ENCODE measurements at places on chromosomes 2 and 18.

- no peak for DNase-seq
These were observed 1.4 kb downstream of the ASB3 start for GRCh38 chr2:53785366-53785765.

DNA sequence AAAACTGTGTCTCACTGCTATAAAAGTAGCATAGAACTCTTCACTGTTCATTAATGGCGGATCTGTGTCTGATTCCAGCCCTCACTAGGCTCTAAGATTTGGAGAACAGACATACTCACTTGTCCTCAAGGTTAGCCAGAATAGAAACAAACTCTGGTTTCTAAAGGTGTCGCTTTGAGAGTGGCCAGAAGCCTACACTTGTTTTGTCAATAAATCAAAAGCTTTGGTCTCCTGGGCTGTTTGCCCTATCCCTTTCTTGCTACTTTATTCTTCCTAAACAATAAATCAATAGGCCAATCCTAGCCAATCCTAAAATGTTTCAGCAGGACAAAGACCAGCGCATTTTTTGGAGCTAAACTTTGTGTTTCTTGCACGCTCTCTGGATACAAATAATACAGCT lies 1064.6 kb upstream of the CHAC2 start:
- DNase-seq = no peak

DNA sequence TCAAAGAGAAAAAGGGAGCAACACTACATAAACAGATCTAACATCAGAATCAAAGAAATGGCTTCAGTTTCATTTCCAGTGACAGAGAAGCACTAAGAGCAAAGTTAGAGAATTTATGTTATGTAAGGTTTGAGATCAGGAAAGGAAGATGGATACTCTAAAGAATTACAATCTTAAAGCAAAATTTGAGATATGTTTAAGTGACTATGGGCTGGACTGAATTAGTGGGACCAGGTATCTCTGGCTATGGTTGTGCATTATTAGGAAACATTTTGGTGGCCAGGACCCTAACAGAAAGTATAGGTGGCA lies 208.2 kb downstream of the CCDC178 start:
- DNase-seq = no peak

- no peak for DNase-seq
These were observed 504.7 kb downstream of the PLCL1 start for GRCh38 chr2:198309081-198309480.

- no peak for DNase-seq
These were observed 24.6 kb upstream of the TXNDC2 start for GRCh38 chr18:9861157-9861556.

GRCh38 chr2:180753809-180754761 lies 226.3 kb upstream of the UBE2E3 start:
- DNase-seq = no peak

- DNase-seq = no peak
These were observed 34.2 kb downstream of the INPP4A start for GRCh38 chr2:98478907-98479306.

DNA sequence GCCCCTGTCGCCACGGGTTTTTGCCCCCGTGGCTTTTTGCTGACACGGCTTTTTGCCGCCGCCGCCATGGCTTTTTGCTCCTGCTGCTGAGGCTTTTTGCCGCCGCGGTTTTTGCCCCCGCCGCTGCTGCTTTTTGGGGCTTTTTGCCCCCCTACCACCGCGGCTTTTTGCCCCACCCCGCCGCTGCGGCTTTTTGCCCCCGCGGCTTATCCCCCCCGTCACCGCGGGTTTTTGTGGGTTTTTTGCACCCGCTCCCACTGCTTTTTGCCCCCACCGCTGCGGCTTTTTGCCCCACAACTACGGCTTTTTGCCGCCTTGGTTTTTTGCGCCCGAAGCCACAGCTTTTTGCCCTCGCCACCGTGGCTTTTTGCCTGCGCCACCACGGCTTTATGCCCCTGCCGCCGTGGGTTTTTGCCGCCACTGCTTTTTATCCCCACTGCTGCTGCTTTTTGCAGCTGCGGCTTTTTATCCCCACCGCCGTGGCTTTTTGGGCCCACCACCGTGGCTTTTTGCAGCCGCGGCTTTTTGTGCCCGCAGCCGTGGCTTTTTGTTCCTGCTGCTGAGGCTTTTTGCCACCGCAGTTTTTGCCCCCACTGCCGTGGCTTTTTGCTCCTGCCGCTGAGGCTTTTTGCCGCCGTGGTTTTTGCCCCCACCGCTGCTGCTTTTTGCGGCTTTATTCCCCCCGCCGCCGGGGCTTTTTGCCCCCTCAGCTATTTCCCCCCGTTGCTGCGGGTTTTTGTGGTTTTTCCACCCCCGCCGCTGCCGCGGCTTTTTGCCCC lies 2798.0 kb upstream of the TEKT4 start:
- no peak for DNase-seq

GRCh38 chr18:3151399-3152264 lies 68.1 kb downstream of the MYOM1 start:
- no peak for DNase-seq

DNA sequence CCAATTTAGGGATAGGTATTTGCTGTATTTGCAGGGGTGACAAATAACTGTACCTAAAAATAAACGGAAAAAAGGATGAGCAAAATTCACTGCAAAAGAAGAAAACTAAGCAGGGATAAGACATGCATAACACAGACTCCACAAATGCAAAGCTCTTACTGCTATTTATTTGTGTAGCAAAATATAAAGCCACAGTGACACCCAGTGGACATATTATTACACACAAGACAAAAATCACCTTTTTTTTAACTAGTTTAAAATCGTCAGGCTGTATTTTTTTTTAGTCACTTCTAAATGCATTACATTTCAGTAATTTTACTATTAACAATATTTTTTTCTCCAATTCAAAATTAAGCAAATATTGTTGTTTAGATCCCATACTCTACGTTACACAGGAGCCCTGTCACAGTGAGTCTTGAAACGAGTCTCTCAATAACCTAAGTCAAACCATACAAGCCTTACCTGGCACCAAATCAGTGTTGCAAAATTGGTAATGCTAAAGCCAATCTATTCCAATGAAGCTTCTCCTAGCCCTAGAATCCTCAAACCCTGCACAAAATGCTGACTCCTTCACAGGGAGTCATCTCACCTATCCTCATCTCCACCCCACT lies 23.7 kb downstream of the METTL4 start:
- DNase-seq = peak; percentile 6

DNA sequence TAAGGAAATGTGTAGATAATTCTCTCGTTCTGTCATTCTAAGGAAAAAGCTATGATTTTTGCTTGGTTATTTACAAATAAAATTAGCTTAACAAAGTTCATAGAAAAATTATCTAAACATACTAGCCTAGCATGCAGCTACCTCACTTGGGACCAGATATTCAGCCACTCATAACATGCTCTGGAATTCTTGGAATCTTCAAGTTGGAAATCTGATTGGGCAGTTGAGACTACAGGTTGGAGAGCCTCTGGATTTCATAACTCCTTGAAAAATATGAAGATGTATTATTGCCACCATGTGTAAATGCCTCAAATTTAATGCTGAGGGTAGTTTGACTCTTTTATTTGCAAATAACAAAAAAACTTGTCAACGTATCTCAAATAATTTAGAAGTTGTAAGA lies 132.2 kb upstream of the GULP1 start:
- DNase-seq = no peak

- no peak for DNase-seq
These were observed 448.6 kb downstream of the BCL11A start for GRCh38 chr2:60104514-60105505.

DNA sequence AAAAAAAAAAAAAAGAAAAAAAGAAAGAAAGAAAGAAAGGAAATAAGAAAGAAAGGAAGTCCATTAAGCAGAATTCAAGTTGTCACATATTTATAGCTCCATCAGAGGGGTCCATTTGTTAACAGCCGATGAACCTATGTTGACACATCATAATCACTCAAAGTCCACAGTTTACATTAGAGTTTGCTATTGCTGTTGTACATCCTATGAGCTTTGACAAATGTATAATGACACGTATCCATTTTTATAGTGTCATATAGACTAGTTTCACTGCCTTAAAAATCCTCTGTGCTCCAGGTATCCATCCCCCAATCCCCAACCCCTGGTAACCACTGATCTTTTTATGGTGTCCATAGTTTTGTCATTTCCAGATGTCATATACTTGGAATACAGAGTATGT lies 335.2 kb downstream of the RND3 start:
- DNase-seq = no peak

GRCh38 chr18:12515550-12515949 lies 107.8 kb downstream of the PRELID3A start:
- DNase-seq = no peak

GRCh38 chr2:126860385-126860784 lies 38.3 kb upstream of the TEX51 start:
- DNase-seq = no peak

DNA sequence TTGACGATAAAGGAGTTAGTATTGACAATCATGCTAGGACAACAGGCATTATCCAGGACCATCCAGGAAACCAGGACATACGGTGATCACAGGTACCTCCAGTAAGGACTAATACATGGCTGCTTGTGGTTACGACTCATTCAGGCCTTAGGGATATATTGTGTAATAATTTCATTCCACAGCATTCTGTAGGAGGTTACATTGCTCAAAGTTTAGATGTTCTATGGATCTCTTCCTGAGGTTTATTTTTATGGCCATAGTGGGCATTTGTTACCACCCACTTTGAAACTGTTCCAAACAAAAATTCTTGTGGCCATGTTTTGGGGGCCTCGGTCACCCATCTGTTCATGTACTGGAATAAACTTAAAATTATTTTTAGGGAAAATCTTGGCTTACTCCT lies 431.6 kb downstream of the METTL4 start:
- DNase-seq = no peak

DNA sequence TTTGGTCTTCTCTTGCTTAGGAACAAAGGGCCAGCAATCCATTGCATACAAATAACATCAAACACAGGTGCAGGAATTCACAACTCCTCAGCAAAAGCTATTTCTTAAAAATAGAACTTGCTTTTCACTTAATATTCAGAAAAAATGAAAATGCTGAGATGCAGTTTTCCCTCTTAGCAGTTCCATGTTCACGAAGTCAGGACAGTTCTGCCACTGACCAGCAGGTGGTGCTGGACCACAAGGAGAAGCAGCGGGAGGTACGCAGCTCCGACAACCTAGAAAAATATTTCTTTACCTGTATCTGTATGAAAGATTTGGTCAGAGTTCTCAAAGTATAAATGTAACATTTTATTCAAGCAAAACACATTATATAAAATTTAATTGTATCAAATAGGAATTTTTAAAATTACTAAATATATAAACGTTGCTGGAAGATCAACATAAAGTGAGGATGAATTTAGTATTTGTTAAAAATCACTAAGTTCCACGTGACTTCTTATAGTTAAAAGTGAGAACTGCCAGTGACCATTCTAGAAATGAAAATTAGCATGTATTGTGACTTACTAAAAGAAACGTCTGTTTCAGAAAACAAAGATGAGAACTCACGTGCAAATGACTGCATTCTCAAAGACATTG lies 48.8 kb downstream of the ADNP2 start:
- DNase-seq = peak; percentile 64

- DNase-seq = no peak
These were observed 204.1 kb upstream of the VRK2 start for GRCh38 chr2:57842531-57842930.

DNA sequence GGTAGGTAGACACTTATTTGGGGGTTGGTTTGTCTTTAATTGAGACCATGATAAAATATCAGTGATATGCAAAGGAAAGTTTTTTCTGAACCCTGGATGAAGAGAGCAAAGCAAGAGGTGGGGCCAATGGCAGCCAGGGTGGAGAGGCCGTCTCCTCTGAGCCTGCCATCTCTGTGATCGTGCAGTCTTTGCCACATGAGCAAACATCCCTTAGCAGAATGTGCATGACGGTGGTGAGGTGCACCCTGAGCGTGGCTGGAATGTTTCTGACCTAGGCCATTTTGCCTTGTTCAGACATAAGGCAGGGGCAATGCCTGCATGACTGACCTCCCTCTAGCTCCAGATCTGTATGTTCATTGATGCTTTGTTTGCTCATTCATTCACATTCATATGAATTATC lies 6.0 kb downstream of the NCK2 start:
- no peak for DNase-seq

Measured in activated CD4-positive, alpha-beta T cell treated with anti-CD3 and anti-CD28 coated beads for 24 hours (primary cell).